ENCODE measurements at places on chromosomes 4 and X.
A peak's percentile ranks its signal among the peaks of the same experiment; 100 is the strongest.

DNA sequence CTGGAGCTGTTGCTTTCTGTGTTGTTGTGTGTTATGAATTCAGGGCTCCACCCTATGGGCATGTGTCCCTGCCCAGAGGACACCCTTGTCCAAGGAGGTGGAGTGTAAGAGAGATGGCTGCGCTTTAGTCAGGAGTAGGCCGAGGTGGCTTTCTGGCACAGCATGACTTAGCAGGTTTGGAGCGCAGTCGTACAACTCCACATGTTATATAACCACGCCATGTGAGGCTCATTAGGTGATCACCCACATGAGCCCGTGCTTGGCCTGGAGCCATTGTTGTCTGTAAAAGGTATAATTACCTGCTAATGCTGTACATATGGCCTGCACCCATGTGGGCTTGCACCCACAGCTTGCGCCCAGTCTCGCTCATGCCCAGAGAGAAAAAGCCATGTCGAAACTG is 15.8 kb upstream of the ANAPC4 start:
- DNase-seq: no peak

GRCh38 chr4:38322714-38323113 is 341.3 kb upstream of the KLF3 start:
- peak; percentile 83 for DNase-seq

GRCh38 chr4:108033348-108033747 is 43.7 kb downstream of the HADH start:
- no peak for DNase-seq

GRCh38 chr4:72587334-72587733 is 18.3 kb upstream of the ADAMTS3 start:
- no peak for DNase-seq

- no peak for DNase-seq
Observed at GRCh38 chr4:2245057-2245786, 3.3 kb upstream of the HAUS3 start.

GRCh38 chr4:58809366-58809765 is 1699.2 kb upstream of the IGFBP7 start:
- DNase-seq: no peak

- no peak for DNase-seq
Observed at GRCh38 chrX:119455264-119455663, 13.0 kb upstream of the SLC25A5 start.

DNA sequence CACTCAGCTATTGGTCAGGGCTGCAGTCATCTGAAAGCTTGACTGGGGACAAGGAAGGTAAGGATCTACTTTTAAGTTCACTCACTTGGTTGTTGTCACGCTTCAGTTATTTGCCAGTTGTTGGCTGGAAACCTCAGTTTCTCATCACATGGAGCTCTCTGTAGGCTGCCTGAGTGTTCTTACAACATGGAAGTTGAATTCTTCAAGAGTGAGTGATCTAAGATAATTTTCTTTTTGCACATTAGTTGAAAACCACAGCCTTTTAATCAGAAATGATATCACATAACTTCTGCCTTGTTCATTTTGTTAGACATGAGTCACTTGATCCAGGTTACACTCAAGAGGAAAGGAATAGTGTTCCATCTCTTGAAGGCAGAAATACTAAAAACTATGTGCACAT is 552.7 kb downstream of the RAPGEF2 start:
- no peak for DNase-seq

- DNase-seq: no peak
Observed at GRCh38 chr4:1321946-1322650, 24.9 kb upstream of the UVSSA start.

DNA sequence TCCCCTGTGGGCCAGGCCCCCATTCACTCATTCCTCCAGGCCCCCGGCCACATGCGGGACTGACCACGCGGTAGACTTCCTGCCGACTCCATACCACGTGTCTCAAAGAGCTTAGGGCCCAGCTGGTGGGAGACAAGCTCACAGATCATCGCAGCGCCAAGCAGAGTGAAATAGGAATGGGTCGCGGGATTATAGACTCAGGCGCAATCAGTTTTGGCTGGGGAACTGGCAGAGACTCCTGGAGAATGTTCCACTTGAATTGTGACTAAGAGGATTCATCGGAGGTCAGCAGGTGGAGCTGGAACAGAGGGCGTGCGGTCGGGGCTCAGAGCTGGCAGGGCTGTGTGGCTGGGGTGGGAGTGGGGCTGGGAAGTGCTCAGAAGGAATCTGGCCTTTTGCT is 15.6 kb downstream of the ATP2B3 start:
- no peak for DNase-seq

DNA sequence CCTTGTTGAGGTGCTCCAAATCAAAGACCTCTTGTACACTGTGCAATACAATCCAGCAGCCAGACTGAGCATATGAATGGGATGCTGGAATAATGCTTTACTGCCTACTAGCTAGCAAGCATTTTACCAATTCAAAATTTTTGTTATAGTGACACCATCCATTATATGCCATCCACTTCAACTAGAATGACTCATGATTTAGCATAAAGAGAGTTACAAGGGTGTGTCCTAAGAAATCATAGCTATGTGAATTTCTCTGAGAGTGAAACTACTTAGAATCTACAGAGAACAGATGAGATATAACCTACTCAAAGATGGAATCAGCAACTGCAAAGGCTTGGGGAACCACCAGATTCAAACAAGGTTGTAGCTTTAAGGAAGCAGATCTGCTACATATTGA is 221.9 kb downstream of the LHFPL1 start:
- DNase-seq: no peak

DNA sequence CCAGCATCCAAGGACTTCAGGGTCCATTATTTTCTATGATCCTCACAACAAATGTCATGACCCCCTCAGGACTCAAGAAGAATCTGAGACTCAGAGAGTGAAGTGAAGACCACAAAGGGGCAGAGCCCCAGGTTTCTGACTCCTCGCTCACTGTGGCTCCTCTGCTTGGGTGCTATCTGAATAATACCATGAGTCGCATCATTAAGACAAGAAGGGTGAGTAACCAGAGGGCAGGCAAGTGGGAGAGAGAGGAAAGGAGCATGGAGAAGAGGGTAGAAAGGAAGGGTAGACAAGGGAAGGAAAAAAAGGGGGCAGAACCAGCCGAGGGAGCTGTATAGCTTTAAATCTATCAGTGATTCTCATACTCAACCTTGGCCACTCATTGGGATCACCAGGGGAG is 15.5 kb upstream of the HSD17B10 start:
- DNase-seq: no peak

GRCh38 chr4:102519925-102520324 is 18.8 kb downstream of the NFKB1 start:
- no peak for DNase-seq

DNA sequence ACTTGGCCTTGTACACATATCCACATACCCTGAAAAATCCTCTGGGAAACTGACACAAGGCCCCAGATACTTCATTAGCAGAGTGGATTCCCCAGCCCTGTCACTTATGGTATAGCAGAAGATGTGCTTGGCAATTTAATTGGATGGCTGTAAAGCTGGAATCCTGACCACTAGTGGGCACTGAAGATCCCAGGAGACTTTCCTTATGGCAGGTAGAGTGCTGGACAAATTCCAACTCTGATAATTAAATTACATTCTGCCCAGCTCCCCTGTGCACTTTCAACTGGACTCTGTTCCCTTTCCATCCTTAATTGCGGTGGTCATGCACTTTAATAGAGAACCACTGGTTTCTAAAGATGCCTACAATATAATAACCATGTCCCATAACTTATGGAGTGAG is 119.8 kb downstream of the DCK start:
- no peak for DNase-seq

- no peak for DNase-seq
Observed at GRCh38 chr4:152159773-152160172, 376.1 kb downstream of the FBXW7 start.

All from AG20443 (cell line).